ENCODE measurements at places on chromosomes 12 and 14.

GRCh38 chr12:6866163-6866919 is 990 bp upstream of the TPI1 start:
- DNase-seq = no peak

GRCh38 chr14:80602946-80603345 is 338.6 kb downstream of the CEP128 start:
- no peak for DNase-seq

GRCh38 chr14:103839579-103839978 is 7.8 kb downstream of the PPP1R13B start:
- no peak for DNase-seq

DNA sequence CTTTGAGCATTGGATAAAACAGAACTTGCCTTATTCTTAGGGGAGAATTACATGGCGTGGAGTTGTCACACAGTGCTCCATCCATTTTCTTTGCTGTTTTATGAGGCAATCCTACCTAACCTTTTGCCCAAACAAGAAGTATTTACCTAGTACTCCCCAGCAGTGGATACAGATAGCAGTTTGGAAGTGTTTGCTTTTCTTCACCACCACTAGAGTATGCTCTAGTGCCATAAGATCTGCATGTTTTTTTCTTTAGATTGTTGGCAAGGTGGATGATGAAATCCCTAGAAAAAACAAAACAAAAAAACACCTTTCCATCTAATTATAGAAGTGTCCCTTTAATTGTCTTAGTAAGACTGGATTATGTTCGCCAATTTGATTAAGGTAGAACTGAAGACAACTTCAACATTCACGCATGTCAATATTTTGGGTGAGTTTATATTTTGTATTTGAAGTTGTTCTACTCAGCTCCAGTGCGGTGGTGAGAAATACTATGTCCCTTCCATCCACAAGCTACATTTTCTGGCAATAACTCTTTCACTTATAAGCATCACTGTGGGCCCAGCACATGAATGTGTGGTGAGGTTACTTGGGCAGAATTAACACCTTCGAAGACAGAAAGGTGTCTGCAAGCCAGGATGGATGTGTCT is 23.6 kb upstream of the TMEM260 start:
- no peak for DNase-seq

DNA sequence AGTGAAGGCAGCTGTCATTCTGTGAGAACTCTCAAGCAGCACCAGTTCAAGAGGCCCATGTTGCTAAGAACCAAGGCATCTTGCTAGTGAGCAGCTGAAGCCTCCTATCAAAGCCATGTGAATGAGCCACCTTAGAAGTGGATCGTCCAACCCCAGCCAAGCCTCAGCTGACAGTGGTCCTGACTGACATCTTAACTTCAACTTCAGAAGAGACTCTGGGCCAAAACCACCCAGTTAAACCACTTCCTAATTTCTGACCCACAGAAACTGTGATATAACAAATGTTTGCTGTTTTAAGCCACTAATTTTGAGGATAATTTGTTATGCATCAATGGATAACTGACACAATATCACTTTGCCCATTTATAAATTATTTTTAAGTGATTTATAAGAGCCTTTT is 256.0 kb downstream of the RPAP3 start:
- DNase-seq = no peak

DNA sequence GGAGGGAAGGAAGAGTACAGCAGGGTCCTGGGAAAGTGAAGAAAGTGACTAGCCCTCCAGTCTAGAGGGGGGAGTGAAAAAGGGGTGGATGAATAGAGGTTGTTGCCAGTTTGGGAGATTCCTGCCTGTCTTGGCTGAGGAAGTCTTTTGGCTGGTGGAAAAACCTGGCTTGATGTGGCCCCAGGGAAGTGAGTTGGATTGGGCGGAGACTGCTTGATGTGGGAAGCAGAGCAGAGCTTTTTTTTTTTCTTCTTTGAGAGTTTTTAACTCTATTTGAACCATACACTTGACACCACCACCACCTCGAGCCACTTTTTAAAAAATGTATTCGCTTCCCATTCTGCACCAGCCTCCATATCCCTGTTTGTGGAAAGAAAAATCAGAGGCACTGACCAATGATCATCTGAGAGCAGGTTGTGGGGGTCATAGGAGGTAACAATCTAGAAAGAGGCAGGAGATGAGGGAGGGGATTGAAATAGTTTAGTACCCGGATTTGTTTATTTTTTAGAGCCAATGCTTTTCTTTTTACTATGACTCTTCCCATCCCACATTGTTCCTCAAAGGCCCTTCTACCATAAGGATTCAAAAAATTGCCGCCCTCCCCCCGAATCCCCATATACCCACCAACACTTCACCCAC is 690 bp upstream of the DTX3 start:
- DNase-seq = no peak

- DNase-seq = no peak
These were observed 461.4 kb downstream of the NRXN3 start for GRCh38 chr14:78631551-78631950.

DNA sequence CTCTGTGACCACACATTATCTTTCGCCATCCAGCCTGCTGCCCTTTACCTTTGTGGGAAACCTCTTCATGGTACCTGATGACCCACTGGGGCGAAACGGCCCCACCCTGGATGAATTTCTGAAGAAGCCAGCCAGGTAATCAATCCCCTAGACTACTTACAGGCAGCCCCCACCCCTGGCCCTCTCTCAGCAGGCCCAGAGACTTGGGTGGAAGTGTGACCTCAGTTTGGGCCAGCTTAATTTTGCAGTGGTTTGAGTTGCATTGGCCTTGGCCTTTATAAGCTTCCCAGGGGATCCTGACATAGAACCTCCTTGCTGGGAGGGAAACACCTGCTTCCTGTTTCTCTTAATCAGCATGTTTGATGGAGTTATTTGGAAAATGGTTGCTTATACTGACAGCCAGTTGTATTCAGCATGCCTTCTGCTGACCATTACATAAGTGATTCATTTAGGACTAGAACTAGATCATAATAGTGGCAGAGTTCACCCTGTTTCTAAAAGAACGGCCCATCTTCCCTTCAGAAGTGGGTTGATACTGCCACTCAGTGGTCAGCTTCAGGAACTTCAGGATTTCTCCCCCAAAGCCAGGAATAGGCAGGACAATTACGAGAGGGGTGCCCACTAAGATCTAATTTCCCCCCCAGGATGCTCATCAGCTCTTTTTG is 6.1 kb downstream of the SDR39U1 start:
- DNase-seq = no peak

DNA sequence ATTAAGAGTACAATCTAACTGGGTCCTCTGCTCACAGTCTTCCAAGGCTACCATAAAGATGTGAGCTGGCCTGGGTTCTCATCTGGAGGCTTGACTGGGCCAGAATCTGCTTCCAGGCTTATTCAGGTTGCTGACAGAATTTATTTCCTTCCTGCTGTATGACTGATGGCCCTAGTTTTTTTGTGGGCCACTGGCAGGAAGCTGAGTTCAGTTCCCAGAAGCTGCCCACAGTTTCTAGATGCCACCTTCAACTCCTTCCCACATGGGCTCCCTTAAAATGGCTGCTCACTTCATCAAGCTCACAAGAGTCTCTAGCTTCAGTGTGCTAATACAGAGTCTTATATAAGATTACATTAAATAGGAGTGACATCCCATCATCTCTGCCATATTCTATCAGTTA is 121.7 kb upstream of the CAND1 start:
- DNase-seq = no peak

DNA sequence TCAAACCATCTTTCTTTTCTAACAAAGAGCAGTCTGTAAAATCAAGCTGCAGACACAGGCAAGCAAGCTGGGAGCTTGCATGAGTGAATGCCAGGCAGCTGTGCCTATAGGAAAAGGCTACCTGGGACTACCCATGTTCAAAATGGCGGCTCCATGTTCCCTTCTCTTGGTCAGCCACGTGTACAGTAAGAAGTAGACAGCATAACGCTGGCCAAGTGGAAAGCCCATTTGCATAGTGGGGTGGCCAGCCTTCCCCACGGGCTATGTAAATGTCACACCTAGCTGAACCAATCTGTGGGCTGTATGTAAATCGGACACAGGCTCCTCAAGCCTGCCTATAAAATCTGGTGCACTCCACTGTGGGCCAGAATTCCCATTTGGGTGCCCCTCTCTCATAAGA is 117.1 kb downstream of the SYT10 start:
- no peak for DNase-seq

DNA sequence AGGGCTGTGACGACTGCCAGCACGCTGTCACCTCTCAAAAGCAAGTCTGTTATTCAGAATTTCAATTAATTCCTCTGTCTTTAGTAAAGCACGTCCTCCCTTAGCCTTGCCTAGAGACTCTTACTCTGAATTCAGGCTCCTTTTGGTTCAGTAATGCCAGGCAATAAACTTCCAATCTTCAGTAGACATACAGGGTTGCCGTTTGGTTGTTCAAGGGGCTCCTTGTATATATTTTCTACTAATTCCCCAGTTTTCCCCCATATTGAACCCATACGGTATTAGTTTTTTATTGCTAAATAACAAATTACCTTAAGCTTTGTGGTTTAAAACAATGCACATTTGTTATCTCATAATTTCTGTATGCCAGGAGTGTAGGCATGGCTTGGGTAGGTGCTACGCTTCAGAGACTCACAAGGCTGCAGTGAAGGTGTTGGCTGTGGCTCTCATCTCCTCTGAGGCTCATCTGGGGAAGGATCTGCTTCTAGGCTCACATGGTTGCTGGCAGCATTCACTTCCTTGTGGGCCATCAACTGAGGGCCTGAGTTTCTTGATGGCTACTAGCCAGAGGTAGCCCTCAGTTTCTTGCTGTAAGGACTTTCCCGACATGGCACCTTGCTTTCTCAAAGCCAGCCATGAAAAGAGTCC is 7.3 kb upstream of the CLECL1 start:
- no peak for DNase-seq

- no peak for DNase-seq
These were observed 20.4 kb upstream of the TMEM229B start for GRCh38 chr14:67508956-67509355.

- DNase-seq = no peak
These were observed 35.3 kb upstream of the PAPOLA start for GRCh38 chr14:96466918-96467317.

DNA sequence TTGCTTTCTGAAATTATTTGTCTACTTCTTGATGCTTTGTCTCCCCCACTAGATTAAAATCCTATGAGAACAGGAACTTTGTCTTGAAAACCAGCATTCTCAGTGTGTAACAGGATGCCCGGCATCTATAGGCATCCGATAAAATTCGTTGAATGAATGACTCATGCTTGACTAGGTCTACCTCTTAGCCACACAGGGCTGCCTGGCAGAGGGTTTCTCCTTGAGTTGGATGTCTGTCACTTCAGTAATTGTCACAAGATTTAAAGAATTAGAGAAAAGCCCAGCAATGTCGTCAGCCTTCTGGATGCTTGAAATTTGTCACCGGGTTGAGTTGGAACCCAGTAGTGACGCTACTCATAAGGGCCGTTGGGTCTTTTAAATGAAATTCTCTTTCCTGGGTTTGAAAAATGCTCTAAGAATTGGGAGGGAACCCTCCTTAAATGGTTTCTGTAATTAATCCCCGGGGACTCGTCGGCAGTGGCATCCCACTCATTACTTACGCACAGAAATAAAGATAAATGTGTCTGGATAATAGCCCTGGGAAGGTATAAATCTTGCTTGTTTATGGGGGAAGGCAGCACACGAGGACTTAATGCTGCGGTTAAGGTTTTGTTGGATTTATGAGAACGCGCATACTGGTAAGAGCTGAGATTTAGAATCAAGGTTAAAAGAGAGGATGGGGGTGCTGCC is 194.1 kb downstream of the AACS start:
- no peak for DNase-seq

DNA sequence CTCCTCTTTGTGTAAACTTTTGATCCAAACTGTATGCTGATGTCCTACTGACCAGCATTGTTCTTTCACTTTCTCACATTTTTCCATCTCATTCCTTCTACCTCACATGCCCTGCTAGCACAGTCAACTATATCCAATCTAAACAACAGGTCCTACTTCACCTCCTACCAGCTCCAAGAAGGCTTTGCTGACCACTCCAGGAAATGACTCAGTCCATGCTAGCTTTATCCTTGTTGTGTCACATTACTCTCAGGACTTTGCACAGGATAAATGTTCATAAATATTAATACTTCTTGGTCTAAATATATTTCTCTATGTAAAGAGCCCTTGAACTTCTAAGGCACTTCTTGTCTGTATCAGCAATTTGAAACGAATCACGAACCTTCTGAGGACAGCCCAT is 64.9 kb upstream of the PCED1B start:
- DNase-seq = no peak

DNA sequence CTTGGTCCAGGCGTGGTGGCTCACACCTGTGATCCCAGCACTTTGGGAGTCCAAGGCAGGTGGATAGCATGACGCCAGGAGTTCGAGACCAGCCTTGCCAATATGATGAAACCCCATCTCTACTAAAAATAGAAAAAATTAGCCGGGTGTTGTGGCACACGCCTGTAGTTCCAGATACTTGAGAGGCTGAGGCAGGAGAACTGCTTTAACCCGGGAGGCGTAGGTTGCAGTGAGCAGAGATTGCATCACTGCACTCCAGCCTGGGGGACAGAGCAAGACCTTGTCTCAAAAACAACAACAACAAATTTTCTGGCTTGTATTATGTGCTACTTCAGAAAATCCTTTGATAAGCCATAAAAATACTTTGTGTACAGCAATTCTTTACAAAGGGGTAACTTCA is 41.1 kb downstream of the LARP4 start:
- no peak for DNase-seq

DNA sequence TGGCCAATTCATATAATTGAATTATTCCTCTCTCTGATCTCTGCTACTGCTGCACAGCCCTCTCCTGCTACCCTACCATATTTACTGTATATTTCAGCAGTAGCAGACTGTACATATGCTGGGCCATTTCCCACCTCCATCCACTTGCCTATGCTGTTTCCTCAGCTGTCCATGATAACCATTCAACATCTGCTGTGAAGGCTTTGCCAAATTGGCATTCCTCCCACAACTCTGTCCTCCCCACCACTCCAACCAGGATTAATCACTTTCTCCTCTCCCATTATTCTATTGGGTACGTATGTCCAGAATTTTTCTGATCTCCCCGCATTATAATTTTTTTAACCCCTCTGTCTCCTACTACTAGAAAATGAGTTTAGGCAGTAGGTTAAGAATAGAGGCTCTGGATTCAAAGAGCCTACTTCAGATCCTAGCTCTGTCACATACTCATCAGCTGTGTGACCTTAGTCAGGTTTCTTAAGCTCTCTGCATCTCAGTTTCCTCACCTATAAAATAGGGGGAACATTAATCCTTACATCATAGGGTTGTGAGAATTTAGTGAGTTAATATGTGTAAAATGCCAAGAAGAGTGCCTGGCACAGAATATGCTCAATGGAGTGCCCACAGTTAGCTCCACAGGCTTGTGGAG is 123.3 kb downstream of the KICS2 start:
- DNase-seq = no peak

DNA sequence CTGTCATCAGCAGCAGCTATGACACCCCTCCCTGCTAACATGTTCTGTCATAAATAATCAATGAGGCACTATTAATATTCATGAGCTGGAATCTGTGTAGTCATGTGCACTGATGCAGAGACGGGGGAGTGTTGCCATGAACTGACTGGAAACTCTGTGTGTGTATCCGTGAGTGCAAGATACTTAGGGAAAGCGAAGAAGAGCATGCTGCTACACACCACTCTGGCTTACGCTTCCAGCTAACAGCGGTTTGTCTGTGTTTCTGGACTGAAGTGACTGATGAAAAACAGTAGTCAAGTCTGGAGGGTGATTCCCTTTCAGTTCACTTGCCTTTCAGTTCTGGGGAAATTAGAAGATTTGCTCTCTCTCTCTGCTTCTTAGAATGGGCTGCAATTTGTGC is 249.4 kb downstream of the PDZRN4 start:
- DNase-seq = no peak

- DNase-seq = no peak
These were observed 77.0 kb downstream of the SEC23A start for GRCh38 chr14:39025810-39026627.

All from omental fat pad (tissue), 4 donors.